ENCODE measurements at places on chromosomes 7 and 10.

GRCh38 chr10:96118604-96119450 lies 11.3 kb upstream of the ZNF518A start:
- DNase-seq, result peak; percentile 21

GRCh38 chr10:3975016-3975415 lies 190.0 kb upstream of the KLF6 start:
- DNase-seq, result no peak

DNA sequence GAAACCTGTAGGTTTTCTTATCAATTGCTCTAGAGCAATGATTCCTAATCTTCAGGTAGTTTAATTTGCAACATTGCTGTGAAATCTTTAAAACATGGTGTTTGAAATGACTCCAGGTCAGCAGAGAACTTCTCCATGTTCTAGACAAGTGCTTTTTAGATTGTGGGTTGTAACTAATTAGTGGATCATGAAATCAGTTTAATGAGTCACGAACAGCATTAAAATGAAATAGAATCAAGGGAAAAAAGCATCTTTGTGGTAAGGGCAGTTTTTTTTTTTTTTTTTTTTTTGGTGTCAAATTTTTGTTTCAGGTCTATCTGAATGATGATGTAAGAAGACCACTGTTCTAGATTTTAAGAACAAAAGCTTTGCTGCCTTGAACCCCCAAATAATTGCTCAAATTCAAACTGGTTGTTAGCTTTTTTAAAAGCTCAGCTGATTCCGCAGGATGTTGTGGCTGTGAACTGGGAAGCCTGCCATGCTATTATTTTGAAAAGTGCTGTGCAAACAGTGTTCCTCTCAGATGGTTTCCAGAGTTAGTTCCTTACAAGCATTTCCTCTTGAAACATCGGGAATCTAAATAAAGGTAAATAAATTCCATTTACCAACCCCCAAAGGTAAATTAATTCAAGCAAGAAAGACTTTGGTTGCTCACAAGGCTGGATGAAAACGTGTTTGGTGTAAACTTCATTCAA lies 13.1 kb upstream of the PDK4 start:
- DNase-seq, result no peak

- DNase-seq, result no peak
Measured at GRCh38 chr7:134619627-134620331, 26.9 kb upstream of the BPGM start.

GRCh38 chr7:68434857-68435256 lies 1163.4 kb upstream of the AUTS2 start:
- DNase-seq, result no peak

- no peak for DNase-seq
Measured at GRCh38 chr10:33186150-33186549, 148.3 kb downstream of the NRP1 start.

- DNase-seq, result peak; percentile 73
Measured at GRCh38 chr7:143325240-143325639, 9.3 kb downstream of the CLCN1 start.

DNA sequence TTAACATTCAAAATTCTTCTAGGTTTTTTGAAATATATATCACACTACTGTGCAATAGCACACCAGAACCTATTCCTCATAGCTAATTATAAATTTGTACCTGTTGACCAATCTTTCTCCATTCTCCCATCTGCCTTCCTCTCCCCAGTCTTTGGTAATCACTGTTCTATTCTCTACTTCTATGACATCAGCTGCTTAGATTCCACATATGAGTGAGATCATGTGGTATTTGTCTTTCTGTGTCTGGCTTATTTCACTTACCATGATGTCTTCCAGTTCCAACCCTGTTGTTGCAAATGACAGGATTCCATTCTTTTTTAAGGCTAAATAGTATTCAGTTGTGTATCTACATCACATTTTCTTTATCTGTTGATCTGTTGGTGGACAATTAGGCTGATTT lies 54.4 kb upstream of the CCDC6 start:
- DNase-seq, result no peak

DNA sequence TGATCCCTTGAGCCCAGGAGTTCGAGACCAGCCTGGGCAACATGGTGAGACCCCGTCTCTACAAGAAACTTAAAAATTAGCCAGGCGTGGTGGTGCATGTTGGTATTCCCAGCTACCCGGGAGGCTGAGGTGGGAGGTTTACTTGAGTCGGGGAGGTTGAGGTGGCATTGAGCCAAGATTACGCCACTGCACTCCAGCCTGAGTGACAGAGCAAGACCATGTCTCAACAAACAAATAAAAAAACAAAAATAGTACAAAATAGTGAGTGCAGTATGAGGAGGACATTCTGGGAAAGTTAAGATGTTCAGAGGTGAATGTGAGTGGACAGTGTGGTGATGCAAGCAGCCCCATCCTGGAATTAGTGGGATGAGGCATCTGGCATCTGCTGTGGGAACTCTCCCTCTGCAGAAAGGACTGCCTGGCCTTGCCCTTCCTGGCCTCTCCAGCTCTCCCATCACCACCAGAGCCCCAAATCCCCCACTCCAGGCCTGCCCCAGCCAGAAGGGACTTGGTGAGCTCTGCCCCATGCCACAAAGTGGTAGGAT lies 96.6 kb upstream of the PARD3 start:
- DNase-seq, result no peak

GRCh38 chr7:82527851-82528250 lies 84.3 kb upstream of the CACNA2D1 start:
- no peak for DNase-seq

- no peak for DNase-seq
Measured at GRCh38 chr7:85165263-85165662, 21.6 kb downstream of the SEMA3D start.

DNA sequence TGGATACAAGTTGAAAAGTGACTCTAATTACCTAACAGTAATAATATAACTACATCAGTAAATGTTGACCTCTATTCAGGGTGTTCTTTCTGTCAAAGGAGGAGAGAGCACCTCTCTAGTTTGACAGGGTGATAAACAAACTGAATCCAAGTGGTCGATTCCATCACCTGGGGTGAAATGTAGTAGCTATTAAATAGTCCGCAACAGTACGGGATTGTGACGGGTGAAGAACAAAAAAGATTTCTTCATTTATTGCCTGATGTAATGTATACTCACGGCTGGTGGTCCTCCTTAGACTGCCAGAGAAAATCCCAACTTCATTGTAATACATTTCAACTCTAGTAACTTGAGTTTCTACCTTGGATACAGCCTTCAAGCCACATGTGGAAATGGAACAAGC lies 292.5 kb upstream of the CELF2 start:
- no peak for DNase-seq

DNA sequence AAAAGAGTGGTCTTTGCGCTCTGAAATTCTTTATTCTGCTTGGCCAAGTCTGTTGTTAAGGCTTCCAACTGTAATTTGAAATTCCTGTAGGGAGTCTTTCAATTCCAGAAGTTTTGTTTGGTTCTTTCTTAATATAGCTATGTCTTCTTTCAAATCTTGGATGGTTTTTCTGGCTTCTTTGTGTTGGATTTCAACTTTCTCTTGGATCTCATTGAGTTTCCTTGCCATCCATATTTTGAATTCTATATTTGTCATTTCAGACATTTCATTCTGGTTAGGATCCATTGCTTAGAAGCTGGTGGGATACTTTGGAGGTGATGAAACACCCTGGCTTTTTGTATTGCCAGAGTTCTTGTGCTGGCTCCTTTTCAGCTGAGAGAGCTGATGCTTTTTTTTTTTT lies 55.5 kb downstream of the ZNF783 start:
- DNase-seq, result no peak

DNA sequence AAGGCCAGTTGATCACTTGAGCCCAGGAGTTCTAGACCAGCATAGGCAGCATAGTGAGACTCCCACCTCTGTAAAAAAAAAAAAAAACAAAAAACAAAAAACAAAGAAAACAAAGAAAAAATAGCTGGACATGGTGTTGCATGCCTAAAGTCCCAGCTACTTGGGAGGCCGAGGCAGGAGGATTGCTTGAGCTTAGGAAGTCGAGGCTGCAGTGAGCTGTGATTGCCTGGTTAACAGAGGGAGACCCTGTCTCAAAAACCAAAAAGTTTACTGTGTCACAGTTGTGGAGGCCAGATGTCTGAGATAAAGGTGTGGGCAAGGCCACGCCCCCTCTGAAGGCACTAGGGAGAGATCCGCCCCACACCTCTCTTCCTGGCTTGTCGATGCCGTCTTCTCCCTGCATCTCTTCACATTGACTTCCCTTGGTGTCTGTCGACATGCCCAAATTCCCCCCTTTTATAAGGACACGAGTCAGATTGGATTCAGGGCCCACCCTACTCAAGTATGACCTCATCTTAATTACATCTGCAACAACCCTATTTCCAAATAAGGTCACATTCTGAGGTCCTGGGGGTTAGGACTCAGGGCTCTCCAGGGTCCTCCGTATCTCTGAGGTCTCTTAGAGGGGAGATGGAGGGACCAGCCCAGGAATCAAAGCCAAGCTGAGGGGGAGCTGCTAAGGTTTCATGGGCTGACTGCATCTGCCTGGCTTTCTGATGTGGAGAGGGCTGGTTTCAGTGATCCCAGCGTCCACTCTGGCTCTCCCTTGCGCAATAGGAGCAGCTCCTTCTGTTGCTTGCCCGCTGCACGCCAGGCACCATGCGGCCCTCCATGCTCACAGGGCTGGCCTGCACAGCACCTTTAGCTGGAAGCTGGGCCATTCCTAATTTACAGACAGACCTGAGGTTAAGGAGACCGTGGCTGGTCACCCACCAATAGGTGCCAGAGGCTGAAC lies 23.1 kb downstream of the AGAP3 start:
- DNase-seq, result no peak

DNA sequence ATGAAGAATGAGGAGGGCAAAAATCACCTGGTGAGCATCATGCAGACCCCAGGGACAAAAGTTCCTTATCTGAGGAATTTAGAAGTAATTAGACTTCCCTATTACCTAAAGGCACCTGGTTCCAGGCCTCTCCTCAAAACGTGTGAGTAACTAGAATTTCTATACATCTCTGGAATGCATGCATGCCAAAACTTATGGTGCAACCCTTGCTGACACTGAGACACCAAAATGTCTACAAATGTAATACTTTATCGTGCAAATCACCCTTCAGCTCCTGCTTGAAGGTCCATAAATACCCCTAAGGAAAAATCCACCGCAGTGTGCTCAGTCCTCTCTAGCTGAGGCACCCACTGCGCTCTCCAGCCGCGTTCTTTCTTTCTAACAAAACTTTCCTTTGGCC lies 84.2 kb downstream of the PAXIP1 start:
- DNase-seq, result no peak

GRCh38 chr7:30510124-30511075 lies 5.8 kb upstream of the GGCT start:
- DNase-seq, result peak; percentile 35

GRCh38 chr10:66680886-66681285 lies 244.9 kb upstream of the LRRTM3 start:
- DNase-seq, result no peak

- DNase-seq, result no peak
Measured at GRCh38 chr7:7427363-7427762, 108.3 kb downstream of the COL28A1 start.

- DNase-seq, result no peak
Measured at GRCh38 chr7:42720012-42720411, 191.9 kb downstream of the C7orf25 start.

GRCh38 chr7:20825555-20825954 lies 38.9 kb upstream of the SP8 start:
- DNase-seq, result no peak

DNA sequence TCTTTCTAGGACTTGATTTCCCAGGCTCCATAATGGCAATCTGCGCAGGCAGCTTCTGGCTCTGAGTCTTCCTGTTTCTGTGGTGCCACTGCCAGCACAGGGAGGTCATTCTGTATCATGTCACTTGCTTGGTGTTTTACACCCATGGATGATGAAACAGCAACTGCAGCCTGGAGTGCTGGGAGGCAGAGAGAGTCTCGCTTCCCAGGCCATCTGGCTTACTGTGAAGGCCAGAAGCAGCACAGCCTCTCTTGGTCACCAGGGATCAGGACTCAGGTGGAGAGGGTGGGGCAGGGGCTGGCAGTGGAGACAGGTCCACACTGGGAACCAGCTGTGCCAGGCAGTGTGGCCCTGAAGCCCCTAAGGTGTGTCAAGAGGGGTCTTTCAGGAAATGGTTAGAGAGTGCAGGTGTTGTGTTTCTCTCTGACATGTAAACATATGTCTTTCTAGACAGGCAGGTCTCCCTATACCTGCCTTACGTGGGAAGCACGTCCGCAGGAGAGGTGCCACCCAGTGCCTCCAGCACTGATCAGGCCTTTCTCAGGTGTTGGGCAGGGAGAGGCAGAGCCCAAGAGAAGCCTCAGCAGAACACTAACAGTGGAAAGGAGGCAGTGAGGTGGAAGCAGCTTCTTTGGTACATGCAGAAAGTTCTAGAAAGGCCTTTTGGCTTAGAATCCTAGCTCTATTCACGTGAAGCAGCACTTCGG lies 71.4 kb downstream of the INSIG1 start:
- no peak for DNase-seq

DNA sequence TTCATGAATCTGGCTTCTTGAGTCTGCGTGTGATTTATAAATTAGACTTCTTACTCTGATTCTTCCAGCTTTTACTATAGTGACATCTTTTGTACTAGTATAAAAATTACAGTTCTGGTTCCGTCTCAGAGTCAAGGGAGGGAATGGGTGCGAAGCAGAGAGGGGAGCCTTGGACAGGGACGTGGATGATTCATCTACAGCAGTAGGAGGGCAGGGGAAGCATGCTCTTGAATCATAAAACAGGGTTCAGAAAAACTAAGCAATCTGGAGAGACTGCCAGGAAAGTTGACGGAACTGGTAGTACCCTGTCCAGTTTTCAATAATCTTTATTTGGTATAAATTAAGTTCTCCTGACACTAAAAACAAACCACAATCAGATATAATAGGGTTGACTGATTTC lies 58.1 kb downstream of the ITGA8 start:
- DNase-seq, result no peak

GRCh38 chr7:55194522-55194921 lies 170.6 kb upstream of the LANCL2 start:
- no peak for DNase-seq

DNA sequence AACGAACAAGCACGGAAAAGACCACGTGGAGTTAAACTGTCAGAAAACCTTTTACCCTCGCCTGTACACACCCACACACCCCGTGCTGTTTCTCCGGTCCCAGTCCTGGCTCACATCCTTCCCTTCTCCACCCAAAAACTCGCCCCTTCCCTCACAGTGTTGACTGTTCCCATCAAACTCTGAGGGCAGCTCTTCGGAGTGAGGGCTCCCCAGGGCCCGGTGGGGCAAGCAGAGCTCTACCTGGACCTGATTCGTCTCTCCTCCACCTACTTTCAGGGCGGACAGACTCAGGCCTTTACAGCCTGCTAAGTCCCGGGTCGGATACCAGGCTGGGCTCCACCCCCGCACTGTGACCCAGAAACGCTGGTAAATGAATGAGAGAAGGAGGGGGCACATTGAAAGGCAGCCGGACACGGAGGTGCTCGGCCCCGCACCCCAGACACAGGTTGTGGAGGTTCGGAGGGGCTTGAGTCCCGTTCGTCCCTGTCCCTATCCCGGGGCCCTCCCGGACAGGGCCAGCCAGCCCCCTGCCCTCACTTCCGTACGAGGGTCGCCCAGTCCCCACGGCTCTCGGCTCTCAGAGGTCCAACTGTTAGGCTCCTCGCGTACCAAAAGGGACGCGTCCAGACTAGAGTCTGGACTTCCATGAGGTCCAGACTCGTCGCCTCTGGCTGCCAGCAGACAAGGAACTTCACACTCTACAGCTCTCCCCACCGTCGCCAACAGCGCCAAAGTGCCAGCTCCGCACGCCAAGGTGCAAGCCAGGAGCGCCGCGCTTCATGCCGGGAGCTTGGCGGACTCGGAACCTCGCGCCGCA lies 31.7 kb upstream of the ASL start:
- DNase-seq, result no peak

- DNase-seq, result no peak
Measured at GRCh38 chr7:106588422-106589197, 72.3 kb downstream of the CCDC71L start.

Measured in NCI-H526 treated with DMSO at 0.1 percent for 48 hours (cell line).